ENCODE measurements at places on chromosomes 4 and X. TPM values are rescaled to one million over a fixed set of nuclear protein-coding genes. Genes with fewer than 3 reads are reported as not detected.

The VEGFD gene
- total RNA-seq = not detected

The GRIA2 gene
- total RNA-seq = not detected

The VCX3A gene
- not detected for total RNA-seq

The CXCL6 gene
- not detected for total RNA-seq

The GYPA gene
- not detected for total RNA-seq

The WFS1 gene
- 23.2 TPM for total RNA-seq

The CXorf49 gene
- total RNA-seq = not detected

The FMR1NB gene
- not detected for total RNA-seq

The TMEM150C gene
- total RNA-seq = 0.37 TPM

The NALF2 gene
- 0.48 TPM for total RNA-seq

The SOD3 gene
- total RNA-seq = 112 TPM

The TBC1D9 gene
- 17.5 TPM for total RNA-seq

The SPANXD gene
- not detected for total RNA-seq

The GAGE2A gene
- not detected for total RNA-seq

The KLB gene
- 0.37 TPM for total RNA-seq

The CT47B1 gene
- total RNA-seq = not detected

The AREG gene
- total RNA-seq = 16.4 TPM

The ARHGAP6 gene
- 5.0 TPM for total RNA-seq

The NRK gene
- total RNA-seq = 1.6 TPM

The IGSF1 gene
- total RNA-seq = 1.1 TPM

The RBMXL3 gene
- total RNA-seq = not detected

The PWWP3B gene
- 0.27 TPM for total RNA-seq

The IL3RA gene
- total RNA-seq = 7.1 TPM

The GDPD2 gene
- total RNA-seq = 24.9 TPM
